Suppressor macrophage (primary cell): ENCODE measurements at places on chromosomes 1 and 21.

DNA sequence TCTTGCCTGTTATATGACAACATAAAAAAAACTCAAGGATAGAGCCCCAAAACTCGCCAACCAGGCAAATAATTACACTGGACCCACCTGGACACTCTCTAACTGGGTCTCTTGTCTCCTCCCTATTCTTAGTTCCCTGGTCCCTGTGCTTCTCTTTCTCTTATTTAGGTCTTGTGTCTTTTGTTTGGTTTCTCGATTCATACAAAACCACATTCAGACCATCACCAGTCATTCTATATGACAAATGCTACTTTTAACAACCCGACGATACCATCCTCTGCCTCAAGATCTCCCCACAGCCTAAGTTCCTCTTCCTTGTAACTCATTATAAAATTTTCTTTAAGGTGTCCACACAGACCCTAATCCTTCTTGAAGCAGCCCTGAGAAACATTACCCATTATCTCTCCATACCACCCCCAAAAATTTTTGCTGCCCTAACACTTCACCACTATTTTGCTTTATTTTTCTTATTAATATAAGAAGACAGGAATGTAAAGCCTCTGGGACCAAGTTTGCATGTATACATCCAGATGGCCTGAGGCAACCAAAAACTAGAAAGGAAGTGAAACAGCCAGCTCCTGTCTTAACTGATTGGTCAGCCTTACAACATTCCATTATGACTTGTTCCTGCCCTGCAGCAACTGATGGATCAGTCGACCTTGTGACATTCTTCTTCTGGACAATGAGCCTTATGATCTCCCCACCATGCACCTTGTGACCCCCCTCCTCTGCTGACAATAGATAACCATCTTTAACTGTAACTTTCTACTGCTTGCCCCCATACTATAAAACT, 638.2 kb downstream of the AMY1C start:
- DNase-seq, result no peak

GRCh38 chr21:45882645-45883044, 98.9 kb upstream of the COL6A1 start:
- DNase-seq, result no peak

- DNase-seq, result no peak
Measured at GRCh38 chr1:109770331-109771095, 6.8 kb upstream of the EPS8L3 start.

GRCh38 chr1:54485416-54485815, 62.6 kb upstream of the ACOT11 start:
- peak; percentile 69 for DNase-seq

DNA sequence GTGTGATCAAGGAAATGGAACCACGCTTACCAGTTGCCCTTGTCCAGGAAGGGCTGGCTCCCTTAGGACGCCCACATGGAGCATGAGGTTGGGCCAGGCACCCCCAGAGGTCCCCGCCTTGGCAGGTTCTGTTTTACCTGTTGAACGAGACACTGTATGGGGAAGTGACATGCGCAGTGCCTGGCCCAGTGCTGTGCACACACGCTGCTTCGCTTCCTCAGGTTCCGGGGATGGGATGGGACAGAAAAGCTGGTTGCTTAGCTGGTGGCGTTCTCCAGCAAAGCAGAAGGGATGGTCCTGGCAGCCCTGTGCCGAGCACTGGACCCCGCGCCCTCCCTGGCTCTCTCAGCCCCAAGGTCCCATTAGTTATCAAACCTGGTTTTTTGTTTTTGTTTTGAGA, 20.7 kb downstream of the SLC66A1 start:
- DNase-seq, result no peak

DNA sequence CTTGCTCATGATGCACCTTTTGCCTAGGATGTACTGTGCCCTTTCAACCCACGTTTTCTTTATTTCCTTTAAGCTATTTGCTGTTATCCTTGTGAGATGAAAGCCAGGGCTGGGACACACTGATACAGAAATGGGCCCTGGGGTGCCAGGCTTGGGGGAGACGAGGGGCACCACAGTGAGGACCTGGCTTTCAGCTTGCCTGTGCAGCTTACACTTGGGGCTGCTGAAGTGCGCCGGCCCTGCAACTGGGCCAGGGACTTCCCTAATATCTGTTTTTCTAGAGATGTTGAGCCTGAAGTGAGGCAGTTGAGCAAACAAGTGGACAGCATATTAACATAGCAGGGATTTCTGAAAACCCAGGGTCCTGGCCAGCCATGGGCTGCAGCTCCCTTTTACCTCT, 42.5 kb upstream of the SLC19A1 start:
- DNase-seq, result no peak

DNA sequence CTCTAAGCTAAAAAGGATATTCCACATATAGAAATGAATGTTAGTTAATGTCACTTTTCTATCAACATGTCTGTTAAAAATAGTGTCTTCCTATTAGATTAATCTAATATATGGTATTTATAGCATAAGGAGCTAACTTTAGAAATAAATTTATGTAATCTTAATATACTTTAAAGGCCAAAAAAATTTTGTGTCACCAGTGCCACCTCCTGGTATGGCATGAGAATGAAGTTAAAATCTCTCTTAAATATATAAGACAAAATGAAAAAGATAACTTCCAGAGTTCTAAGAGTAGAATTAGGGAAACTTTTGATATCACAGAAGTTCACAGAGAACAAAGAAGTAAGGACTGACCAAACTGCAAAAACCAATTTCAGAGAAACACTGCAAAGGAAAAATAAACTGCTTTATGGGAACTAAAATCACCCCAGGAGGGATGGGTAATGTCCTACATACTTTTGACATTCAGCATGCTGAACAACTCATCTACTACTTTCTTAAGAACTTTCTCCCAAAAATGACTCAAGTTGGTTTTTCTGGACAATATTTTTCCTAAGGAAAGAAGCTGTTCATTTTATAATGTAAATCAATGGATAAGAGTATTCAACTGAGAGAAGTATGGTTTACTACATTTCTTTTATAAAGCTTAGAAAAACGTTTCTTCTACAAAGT, 82.8 kb downstream of the TRIM33 start:
- peak; percentile 20 for DNase-seq

DNA sequence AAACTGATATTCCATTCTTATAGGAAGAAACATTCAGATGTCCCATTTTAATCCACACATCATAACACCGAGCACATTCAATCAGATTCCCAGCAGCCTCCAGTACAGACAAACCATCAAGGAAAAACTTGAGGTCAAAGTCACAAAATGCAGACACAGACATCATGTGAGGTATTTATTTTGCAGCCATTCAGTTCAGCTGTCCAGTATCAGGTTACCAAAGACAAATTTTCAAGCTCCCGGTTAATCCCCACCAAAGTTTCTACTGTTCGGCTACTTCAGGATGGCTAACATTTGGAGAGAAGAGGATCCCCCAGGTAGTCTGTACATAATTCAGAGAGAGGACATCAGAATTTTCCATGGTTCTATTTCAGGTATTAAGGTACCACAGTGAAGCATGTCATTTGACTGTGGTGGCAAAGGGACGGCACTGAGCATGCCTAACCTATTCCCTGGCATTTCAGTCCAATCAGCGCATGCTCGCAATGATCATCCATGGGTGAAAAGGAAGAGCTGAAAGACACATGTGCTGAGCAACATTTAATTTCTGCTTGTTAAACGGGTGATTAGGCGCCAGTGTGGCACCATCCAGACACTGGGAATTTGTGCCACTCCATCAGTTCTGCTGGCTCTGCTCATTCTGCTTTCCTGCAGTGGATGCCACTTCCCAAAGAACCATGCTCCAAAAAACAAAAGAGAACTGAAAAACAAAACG, 13.6 kb upstream of the NDC1 start:
- DNase-seq, result no peak
